Colonic mucosa (tissue), 4 donors: ENCODE measurements at places on chromosomes 6 and 20. TPM values are rescaled to one million over a fixed set of nuclear protein-coding genes. Genes with fewer than 3 reads are reported as not detected.
A peak's percentile ranks its signal among the peaks of the same experiment; 100 is the strongest.

GRCh38 chr6:44399991-44400390 lies 12.5 kb downstream of the CDC5L start:
- DNase-seq, result no peak

Gene CBLN4
- total RNA-seq, result 0.10 TPM

DNA sequence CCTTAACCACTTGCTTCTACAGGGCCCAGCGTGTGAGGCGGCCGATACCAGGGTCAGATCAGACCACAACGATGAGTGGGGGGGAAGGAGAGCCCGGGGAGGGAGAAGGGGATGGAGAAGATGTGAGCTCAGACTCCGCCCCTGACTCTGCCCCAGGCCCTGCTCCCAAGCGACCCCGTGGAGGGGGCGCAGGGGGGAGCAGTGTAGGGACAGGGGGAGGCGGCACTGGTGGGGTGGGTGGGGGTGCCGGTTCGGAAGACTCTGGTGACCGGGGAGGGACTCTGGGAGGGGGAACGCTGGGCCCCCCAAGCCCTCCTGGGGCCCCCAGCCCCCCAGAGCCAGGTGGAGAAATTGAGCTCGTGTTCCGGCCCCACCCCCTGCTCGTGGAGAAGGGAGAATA lies 2.8 kb downstream of the RING1 start:
- DNase-seq, result no peak

Gene DEFB112
- not detected for total RNA-seq

DNA sequence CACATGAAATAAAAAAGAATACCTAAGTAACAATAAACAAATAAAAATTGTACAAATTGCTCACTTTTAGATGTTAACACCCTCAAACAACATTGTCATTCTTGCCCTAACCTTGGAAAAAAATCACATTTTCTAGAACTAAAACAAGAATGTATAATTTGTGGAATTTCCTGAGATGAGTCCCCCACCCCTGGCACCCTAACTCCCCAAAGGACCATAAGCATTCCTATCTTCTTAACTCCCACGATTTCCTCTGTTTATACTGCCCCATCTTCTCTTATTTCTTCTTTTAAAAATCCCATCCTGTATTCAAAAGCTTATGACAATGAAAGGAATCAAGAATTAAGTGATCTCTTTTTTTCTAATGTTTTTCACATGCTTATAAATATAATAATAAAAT lies 70.9 kb downstream of the IBTK start:
- DNase-seq, result no peak

Gene CENPQ
- total RNA-seq, result 3.7 TPM

- no peak for DNase-seq
Observed at GRCh38 chr6:14384175-14384949, 266.8 kb downstream of the CD83 start.

DNA sequence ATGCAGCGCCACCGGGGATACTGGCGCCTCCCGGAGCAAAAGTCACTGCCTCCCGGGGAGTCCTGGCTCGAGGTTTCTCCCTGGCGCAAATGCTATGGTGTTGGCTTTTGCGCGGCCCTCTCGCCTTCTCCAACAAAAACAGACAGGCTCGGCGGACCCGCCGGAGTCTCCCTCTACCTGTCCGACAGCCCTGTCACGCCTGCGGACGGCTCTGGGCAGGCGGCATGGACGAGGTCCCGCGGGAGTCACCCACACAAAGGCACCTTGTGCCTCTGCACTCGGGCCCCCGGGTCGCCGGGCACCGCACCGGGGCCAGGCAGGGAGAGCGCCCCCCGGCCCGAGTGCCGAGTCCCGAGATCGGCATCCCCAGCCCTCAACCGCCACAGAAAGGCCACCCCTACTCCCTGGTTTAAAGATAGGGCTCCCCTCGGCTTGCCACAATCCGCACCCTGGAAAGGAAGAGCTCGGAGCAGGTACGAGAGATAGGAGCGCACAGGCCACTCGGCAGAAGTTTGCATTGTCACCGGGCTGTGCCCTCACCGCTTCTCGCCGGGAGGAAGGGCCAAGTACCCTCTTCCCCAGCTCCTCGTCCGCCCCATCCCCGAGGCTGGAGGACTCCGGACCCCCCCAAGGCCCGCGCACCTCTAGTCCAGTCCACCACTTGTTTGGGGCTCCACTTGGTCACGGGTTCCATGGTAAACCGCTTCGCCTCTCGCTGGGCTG lies 903 bp downstream of the CNKSR3 start:
- DNase-seq, result peak; percentile 48

- DNase-seq, result no peak
Observed at GRCh38 chr6:45895569-45895968, 120.1 kb downstream of the CLIC5 start.

Gene EYA2
- total RNA-seq, result 16.8 TPM

DNA sequence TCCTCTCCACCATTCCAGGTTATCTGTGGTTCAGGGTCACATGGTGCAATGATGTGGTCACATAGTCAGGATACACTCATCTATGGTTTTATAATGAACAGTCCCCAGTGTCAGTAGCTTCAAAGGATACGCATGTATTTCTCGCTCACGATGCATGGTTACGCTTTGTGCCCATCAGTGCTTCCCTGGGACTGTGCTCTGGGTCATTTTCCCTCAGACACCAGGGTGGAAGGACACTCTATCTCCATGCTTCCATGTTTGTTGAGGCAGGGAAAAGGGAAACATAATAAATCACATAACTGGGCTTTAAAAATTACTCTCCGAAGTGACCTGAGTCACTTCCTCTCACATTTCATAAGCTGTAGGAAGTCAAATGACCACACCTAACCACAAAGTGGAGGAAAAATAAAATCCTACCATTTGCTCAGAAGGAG lies 394.8 kb upstream of the NOX3 start:
- DNase-seq, result no peak

Gene MCHR2
- not detected for total RNA-seq

GRCh38 chr6:474453-475185 lies 83.1 kb downstream of the IRF4 start:
- no peak for DNase-seq

- DNase-seq, result no peak
Observed at GRCh38 chr6:118296129-118296901, 251.8 kb upstream of the PLN start.

DNA sequence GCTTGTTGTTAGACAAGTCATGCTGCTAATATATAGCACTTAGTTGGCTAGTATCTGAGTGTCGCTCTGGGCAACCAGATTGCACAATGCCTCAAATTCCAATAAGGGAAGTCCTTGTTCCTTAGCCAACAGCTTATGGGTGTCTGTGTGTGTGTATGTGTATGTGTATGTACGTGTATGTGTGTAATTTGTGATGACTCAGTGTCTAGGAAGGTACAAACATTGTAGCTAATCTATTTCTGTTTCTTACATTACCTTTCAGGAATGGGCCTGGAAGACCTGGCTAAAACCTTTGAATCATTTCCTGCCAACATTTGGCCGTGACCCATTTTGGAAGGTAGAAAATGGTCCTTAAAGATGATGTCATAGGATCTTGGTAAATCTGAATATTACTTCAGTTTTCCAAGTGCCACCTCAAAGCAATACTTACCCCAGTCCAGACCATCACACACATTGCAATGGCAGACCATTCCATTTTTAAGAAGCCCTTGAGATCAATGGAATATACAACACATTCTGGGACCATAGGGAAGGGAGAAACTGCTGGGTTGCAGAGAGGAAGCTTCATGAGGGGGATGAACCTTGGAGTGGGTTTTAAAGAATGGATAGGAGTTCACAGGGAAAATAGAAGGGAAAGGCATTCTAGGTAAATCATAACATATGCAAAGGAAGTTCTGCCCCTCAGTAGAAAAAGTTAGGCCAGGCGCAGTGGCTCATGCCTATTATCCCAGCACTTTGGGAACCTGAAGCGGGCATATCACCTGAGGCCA lies 25.1 kb downstream of the NEDD9 start:
- peak; percentile 63 for DNase-seq
